T-cell (primary cell): ENCODE measurements at places on chromosomes 16 and 17.

- H3K27me3 ChIP-seq, result peaks cover 25% of the 10 kb centered on the region
- no peaks in the 10 kb centered on the region for H3K4me1 ChIP-seq
- H3K27ac ChIP-seq, result no peak overlapping the region
- H3K36me3 ChIP-seq, result no peaks in the 10 kb centered on the region
- no peak for DNase-seq
Observed at GRCh38 chr17:4617590-4618351, 23.7 kb downstream of the ALOX15 start.

DNA sequence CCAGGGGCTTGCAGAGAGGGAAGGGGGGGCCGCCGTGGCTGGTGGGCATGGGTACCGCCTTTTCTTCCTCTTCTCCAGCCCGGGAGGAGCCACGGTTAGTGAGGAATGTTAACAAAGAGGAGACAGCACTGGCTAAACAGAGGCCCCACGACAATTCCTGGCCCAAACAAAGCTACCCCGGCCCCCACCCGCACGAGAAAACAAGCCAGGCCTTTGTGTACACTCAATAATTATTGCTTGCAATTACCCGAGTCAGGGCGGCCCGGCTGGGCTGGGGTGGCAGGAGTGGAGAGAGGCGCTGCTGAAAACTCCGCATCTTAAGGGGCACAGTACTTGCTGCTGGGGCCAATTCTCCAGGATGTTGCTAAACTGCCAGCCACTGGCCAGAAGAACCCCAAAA, 56.4 kb downstream of the IRX5 start:
- peaks cover 9% of the 10 kb centered on the region for H3K27me3 ChIP-seq
- no peak overlapping the region for H3K27ac ChIP-seq
- no peak overlapping the region for H3K4me3 ChIP-seq

- H3K27me3 ChIP-seq, result peaks cover 44% of the 10 kb centered on the region
- H3K4me3 ChIP-seq, result peak overlapping the region; percentile 94
- no peaks in the 10 kb centered on the region for H3K36me3 ChIP-seq
- H3K27ac ChIP-seq, result peak overlapping the region; percentile 95
- DNase-seq, result no peak
Observed at GRCh38 chr17:48542114-48542656, 2.7 kb downstream of the HOXB2 start.

DNA sequence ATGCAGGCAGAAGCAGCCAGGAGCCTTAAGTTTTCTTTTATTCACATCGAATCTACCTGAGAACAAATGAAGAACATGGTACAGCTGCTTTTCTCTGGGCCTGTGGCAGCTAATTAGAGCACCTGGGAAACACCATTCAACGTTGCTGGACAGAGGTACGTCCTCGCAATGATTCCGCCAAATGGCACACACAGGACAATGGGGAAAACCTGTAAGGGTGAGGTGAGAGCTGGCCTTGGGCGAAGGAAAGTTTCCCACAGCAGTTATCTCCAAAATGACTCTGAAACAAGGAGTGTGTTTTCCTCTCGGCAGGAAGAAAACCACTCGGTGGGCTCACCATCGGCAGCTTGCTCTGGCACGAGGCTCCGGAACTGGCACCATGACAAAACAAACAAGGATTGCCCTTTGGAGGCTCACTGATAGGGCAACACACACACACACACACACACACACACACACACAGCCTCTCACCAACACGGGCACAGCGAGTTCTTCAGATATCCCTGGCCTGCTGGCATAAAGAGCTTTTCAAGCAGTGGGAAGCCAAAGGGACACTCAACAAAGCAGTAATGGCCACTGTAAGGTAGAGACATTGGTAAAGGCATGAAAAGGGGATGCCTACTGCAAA, 73.7 kb downstream of the ZFHX3 start:
- H3K27ac ChIP-seq, result no peak overlapping the region
- H3K4me1 ChIP-seq, result no peaks in the 10 kb centered on the region
- H3K36me3 ChIP-seq, result no peaks in the 10 kb centered on the region
- no peaks in the 10 kb centered on the region for H3K27me3 ChIP-seq
- no peak overlapping the region for H3K4me3 ChIP-seq

DNA sequence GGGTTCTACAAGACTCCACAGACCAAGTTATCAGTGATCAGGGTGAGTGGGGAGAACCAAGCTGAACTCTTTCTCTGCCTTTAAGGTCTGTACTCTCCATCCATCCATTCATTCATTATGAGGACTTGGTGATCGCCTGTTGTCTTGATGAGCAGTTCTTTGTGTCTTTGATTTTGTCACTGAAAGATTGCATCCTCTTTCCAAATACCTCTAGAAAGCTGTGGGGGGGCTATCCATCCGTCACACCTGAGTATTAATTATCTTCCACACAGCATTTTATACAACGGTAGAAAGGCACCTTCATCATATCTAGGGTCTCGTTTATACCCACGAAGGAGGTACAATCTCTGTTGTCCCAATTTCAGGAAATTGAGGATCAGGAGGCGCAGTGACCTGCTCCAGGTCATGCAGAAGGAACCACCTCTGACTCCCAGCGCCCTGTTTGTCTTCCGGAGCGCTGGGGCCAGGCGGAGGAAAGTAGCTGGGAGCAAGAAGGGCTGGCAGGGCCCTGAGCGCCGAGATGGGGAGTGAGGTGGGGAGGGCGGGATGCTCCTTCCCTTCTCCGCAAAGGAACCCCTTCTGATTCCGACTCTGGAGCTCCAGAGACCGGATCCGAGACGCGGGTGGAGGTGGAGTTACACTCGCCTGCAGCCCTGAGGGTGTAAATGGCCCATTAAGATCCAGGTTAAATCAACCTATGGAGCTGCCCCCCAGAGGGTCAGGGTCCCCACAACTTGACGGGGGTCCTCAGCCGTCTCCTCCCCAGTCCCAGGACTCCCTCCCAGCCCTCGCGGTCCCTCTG, 605 bp upstream of the ABAT start:
- DNase-seq, result no peak
- peak overlapping the region; percentile 88 for H3K4me3 ChIP-seq
- H3K36me3 ChIP-seq, result no peaks in the 10 kb centered on the region
- peaks cover 12% of the 10 kb centered on the region for H3K4me1 ChIP-seq
- no peak overlapping the region for H3K27ac ChIP-seq

DNA sequence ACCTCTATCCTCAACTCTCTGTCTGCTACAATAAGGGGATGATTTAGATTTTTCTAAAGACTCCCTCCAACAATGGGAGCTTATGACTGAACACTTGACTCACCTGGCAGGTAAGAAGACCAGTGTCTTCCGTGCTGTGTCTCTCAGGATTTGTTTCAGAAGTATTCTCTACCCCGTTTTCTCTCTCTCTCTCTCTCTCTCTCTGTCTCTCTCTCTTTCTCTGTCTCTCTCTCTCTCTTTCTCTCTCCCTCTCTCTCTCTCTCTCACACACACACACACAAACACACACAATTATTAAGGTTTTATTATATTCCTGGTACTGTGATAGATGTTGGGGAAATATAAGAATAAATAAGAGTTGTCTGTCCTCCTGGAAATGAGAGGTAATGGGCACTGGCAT, 263.9 kb downstream of the TOX3 start:
- H3K4me1 ChIP-seq, result no peaks in the 10 kb centered on the region
- no peak overlapping the region for H3K4me3 ChIP-seq
- DNase-seq, result no peak

GRCh38 chr16:61879-62281, 8.3 kb downstream of the SNRNP25 start:
- H3K36me3 ChIP-seq, result peaks cover 6% of the 10 kb centered on the region
- H3K4me3 ChIP-seq, result no peak overlapping the region
- peaks cover 25% of the 10 kb centered on the region for H3K27me3 ChIP-seq
- no peaks in the 10 kb centered on the region for H3K4me1 ChIP-seq

DNA sequence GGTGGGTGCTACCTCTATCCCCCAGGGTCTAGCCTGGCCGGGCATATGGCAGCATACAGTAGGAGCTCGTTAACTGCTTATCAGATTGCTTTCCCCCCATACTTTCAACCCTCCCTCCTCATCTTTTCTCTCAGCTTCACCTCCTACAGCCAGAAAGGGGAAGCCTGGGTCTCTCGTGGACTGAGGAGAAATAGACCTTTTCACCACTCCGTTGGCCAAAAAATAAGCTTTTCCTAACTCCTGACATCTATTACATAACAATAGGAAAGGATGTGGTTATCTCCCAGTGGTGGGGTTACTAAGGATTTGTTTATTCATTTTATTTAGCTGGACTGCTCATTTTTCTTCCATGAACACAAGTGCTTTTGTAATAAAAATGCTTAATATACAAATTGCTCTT, 9.0 kb upstream of the CXCL16 start:
- DNase-seq, result no peak
- no peak overlapping the region for H3K4me3 ChIP-seq
- H3K4me1 ChIP-seq, result peaks cover 2% of the 10 kb centered on the region
- no peaks in the 10 kb centered on the region for H3K36me3 ChIP-seq
- peaks cover 2% of the 10 kb centered on the region for H3K27me3 ChIP-seq

DNA sequence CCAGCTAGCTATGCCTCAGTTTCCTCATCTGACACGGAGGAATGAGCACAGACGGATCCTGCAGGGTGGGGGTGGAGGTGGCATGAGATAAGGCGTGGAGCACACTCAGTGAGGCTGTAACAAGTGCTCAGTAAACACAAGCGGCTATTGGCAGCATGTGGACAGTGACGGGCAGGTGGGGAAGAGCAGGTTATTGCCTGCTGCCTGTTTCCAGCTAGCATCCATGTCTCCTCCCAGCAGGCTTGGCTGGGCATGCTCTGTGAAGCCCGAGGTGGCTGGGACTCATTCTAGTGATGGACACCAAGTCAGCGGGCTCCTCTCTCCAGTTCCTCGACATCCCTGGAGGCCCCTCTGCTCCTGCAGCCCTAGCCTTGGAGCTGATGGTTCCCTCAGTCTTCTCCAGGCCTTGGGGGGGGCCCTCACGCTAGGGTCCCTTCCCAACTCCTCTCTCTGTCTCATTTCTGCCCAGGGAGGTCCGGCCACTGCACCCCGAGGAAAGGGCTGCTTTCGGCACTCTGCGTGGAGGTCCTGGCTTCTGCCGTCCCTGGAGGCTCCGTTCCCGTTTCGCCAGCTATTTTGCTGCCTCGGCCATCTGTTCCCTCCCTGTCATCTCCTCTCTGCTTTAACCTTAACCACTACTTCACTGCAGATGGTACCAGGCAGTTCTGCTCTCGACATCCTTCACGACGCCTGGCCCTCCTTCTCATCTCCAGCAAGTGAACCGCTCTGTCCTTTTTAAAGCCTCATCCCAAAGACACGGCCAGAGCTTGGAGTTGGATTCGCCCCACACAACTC, 6.2 kb downstream of the RTN4RL1 start:
- no peak overlapping the region for H3K27ac ChIP-seq
- H3K27me3 ChIP-seq, result no peaks in the 10 kb centered on the region
- H3K4me3 ChIP-seq, result no peak overlapping the region

DNA sequence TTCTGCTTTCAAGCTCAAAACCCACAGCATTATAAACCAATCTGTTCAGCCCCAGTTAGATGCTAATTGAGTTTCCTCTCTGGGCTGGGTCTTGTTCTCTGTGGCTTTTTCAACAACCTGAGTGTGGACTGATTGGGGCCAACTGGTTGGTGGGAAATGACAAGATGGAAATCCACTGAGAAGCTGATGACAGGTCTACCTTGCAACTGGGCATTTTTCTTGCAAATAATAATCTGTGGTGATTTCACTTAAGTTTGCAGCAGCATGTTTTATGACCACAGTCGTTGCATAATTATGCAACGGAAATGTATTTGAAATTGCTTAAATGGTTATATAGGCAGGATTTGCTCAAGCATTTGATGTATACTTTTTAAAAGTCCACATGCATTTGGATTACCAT, 69.9 kb downstream of the AKAP1 start:
- no peaks in the 10 kb centered on the region for H3K27me3 ChIP-seq
- no peak for DNase-seq
- H3K36me3 ChIP-seq, result no peaks in the 10 kb centered on the region
- no peaks in the 10 kb centered on the region for H3K4me1 ChIP-seq
- no peak overlapping the region for H3K27ac ChIP-seq

GRCh38 chr16:2388875-2389433, 40.3 kb upstream of the CCNF start:
- H3K27ac ChIP-seq, result no peak overlapping the region
- H3K4me3 ChIP-seq, result no peak overlapping the region
- no peaks in the 10 kb centered on the region for H3K4me1 ChIP-seq
- H3K27me3 ChIP-seq, result peaks cover 13% of the 10 kb centered on the region

- H3K36me3 ChIP-seq, result no peaks in the 10 kb centered on the region
- H3K4me3 ChIP-seq, result no peak overlapping the region
- DNase-seq, result no peak
- H3K27me3 ChIP-seq, result no peaks in the 10 kb centered on the region
- no peaks in the 10 kb centered on the region for H3K4me1 ChIP-seq
Observed at GRCh38 chr17:76805319-76805718, 62.9 kb upstream of the MGAT5B start.

DNA sequence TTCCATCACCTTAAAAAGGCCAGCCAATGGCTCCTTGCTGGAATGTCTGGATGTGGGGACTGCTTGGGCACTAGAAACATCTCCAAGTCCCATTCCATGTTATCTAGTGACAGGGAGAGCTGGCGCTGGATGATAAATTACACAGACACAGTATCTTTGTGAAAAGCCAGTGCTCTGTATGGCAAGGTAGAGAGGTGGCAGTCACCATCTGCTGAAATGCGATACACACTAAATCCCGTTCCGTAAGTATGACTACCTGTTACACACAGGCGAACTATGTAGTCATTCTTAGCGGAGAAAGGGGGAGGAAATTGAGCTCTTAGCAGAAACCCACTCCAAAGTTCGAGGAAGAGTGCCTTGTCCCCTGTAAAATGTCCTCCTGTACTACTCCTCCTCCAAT, 81.0 kb upstream of the MYOCD start:
- H3K27ac ChIP-seq, result no peak overlapping the region
- no peaks in the 10 kb centered on the region for H3K4me1 ChIP-seq
- peaks cover 3% of the 10 kb centered on the region for H3K27me3 ChIP-seq
- no peak for DNase-seq
- H3K36me3 ChIP-seq, result no peaks in the 10 kb centered on the region
- H3K4me3 ChIP-seq, result no peak overlapping the region

DNA sequence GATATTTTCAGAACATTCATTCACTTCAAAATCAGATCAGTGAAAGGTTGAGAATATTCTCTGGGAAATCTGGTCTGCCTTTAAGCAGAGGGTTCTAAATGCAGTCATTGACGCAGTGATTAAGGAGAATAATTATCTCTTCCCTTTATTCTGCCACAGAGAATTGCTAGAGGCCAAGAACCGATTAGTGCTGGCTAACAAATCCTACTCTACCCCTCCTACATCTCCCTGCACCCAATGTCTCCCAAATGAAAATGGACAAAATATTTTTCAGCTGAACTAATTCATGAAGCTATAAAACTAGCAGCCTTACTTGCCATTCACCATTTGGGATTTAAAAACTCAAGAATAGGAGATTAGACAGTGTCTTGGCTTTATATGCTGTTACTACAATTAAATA, 185.5 kb upstream of the SOX9 start:
- no peaks in the 10 kb centered on the region for H3K27me3 ChIP-seq
- no peaks in the 10 kb centered on the region for H3K4me1 ChIP-seq
- no peak overlapping the region for H3K4me3 ChIP-seq

GRCh38 chr16:79400462-79401149, 199.9 kb downstream of the MAF start:
- no peak overlapping the region for H3K4me3 ChIP-seq
- no peaks in the 10 kb centered on the region for H3K27me3 ChIP-seq
- DNase-seq, result no peak
- H3K36me3 ChIP-seq, result no peaks in the 10 kb centered on the region
- no peak overlapping the region for H3K27ac ChIP-seq

- no peak for DNase-seq
- peak overlapping the region; percentile 96 for H3K4me3 ChIP-seq
- H3K4me1 ChIP-seq, result peaks cover 3% of the 10 kb centered on the region
- no peaks in the 10 kb centered on the region for H3K27me3 ChIP-seq
- no peaks in the 10 kb centered on the region for H3K36me3 ChIP-seq
- H3K27ac ChIP-seq, result peak overlapping the region; percentile 78
Observed at GRCh38 chr17:35568561-35568960, 7.9 kb upstream of the SLFN14 start.
